Mesenteric fat pad (tissue), 1 donor: ENCODE measurements at places on chromosomes 1 and 21.

DNA sequence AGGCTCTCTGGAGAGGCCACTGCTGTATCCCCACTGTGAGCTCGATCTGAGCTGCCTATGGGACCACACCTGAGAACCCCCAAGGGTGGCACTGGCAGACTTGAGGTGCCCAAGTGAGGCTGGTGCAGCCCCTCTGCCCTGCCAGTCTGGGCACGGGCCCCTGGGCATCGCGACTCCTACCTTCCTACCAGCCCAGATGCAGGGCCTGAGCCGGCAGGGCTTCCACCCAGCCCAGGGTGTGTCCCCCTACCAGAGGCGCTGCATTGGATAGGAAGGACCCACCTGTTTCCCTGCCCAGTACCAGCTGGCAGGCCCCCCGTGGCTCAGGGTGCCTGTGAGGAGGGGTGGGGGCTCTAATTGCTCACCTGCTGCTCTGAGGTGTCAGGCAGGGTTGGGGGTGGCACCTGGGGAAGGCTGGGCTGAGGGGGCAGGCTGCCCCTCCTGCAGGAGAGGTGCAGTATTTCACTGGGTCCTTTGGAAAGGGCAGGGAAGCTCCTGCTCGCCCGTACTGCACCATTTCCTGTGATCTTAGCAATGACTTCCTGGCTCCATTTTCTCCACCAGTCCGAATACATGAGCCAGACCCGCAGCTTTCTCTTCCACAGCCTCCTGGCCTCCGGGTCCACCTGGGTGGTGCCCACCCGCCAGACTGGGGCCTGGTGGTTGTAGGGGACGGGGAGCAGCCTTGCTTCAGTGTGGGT, 11.8 kb downstream of the TP73 start:
- DNase-seq, result no peak

- DNase-seq, result no peak
Measured at GRCh38 chr21:41067709-41068108, 100.3 kb upstream of the BACE2 start.

DNA sequence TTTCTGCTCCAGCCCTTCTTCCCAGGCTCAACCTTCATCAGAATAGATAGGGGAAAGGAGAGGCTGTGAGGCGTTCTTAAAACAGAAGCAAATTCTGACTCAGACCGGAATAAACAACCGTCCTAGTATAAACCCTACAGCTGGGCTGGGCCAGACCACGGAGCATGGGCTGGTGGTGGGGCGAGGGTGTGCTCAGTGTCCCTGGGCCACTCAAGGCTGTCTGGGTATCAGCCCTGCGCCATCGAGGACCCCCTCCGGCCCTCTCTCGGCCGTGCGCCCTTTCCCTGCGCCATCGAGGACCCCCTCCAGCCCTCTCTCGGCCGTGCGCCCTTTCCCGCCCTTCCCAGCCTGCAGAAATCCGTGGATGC, 36.0 kb downstream of the CAPN2 start:
- no peak for DNase-seq

DNA sequence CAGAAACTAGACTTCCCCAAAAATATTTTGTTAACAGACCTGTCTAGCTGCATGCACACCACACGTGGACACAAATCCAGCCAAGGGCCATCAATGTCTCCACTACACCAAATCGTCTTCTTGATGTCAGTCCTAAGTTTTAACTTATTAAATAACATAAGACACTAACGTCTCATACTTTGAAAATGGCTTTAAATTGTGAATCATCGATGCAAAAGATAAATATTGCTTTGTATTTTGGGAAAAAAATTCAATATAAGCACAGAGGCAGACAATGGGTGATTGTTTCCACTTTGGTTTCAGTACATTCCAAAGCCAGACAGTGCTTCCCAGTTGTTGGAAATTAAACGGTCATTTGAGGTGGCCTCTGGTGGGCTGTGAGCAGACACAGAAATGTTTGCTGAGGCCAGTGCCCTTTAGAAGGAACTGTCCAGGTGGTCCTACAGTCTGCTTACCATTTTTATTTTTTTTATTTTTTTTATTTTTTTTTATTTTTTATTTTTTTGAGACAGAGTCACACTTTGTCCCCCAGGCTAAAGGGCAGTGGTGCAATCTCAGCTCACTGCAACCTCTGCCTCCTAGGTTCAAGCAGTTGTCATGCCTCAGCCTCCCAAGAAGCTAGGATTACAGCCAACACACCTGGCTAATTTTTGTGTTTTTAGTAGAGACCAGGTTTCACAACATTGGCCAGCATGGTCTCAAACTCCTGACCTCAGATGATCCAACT, 1.8 kb upstream of the KIAA2013 start:
- no peak for DNase-seq

DNA sequence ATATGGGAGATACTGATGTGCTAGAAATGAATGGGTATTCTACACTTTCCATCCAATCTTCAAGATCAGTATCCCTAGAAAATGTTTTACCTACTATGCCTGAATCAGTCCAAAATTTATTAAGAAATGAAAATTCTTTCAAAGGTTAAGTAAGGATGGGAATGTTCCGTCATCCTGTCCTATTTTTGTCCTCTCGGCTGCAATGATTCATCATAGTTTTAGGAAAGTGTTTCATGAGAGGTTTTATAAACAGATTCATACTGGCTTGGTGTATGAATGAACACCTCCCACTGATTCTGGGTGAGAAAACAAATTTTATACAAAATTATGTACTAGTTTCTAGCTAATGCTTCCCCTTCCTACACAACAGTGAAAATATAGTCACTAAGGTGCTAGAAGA, 504.6 kb upstream of the NR5A2 start:
- DNase-seq, result no peak

GRCh38 chr1:173409613-173410012, 67.5 kb upstream of the PRDX6 start:
- no peak for DNase-seq

GRCh38 chr1:196684476-196684875, 32.6 kb downstream of the CFH start:
- no peak for DNase-seq

DNA sequence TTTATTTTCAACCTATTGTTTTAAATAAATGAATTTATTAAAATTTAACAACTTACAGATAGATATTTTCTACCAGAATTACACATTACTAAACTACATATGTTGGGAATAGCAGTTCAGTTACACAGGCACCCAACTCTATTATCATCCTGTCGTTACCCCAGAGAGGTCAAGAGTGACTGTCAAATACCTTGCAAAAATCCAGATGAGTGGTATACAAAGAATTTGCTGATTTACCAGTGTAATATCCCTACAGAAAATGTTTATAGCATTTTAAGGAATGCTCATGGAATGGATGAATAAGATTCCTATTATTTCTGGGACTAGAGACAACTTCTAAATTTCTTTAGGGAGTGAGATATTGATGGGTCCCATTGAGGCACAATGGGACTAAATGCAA, 300.7 kb upstream of the RGS18 start:
- DNase-seq, result no peak

GRCh38 chr1:228207381-228207810, 448 bp upstream of the OBSCN start:
- DNase-seq, result peak; percentile 87

DNA sequence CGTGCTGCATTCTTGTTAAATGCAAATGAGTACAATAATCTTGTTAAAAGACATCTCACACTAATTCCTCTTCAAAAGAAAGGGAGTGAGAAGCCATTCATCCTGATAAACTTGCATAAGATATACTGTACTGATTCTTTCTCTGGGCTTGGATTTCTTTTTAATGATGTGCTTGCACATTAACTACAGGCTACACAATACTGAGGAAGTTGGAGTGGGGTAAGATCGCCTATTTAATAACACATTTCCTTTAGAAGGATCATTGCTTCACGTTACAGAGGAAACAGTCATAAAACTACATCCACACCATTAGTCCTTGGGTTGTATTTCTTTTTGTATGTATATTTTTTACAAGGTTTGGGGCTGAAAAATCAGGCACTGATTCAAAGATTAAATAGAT, 36.6 kb downstream of the NRIP1 start:
- DNase-seq, result no peak

DNA sequence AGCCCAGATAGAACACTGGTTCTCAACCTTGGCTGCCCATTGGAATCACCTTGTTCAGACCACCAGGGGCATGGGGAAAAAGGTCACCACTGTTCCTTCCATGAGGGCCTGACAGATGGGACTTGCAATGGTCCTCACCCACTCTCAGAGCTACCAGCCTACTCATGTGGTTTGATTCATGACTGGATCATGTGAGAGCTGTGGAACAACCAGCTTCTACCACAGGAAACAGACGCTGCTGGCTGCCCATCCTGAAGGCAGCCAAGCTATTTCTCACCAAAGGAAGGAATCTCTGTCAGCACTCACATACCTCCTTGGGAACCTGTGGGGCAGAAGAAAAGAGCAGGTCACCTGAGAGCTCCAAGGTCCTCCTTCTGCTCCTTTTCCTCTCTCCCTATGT, 53.6 kb downstream of the CAPN8 start:
- no peak for DNase-seq

GRCh38 chr1:87243573-87243972, 85.1 kb upstream of the LMO4 start:
- no peak for DNase-seq

- DNase-seq, result no peak
Measured at GRCh38 chr1:76868154-76868882, 1.0 kb downstream of the ST6GALNAC5 start.

GRCh38 chr1:7298749-7299151, 472.3 kb upstream of the VAMP3 start:
- no peak for DNase-seq

DNA sequence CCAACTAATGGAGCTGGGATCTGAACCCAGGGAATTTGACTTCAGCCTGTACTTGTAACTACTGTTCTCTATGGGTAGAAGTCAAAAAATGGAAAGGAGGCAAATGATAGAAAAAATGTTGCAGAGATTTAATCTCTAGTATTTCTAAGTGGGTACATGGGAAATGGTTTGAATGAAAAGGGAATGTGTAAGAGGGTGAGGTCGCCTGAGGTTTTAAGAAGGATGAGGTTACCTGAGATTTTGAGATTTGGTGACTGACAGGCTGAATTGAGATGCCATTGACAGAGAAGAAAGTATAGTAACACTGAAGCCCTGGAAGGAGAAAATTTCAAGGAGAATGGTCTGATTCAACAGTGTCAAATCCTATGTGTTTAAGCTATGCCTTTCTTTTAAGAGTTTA, 5.5 kb downstream of the CAMSAP2 start:
- DNase-seq, result no peak

DNA sequence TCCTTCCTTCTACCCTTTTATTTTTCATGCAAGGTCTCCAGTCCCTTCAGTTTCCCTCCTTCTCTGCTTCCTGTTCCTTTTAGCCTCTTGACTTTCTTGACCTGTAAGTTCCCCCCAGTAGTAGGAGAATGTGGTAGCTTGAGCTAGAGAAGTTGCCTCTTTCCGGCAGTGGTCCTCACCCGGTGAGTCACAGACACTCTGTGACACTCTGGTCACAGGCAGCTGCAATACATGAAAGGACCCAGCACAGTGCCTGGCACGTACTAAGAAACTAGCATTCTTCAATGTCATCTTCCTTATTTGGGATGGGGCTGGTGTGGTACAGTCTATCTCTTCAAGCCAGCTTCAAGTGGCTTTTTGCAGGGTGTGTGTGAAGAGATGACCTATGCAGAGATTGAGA, 16.0 kb downstream of the PFKFB2 start:
- no peak for DNase-seq

DNA sequence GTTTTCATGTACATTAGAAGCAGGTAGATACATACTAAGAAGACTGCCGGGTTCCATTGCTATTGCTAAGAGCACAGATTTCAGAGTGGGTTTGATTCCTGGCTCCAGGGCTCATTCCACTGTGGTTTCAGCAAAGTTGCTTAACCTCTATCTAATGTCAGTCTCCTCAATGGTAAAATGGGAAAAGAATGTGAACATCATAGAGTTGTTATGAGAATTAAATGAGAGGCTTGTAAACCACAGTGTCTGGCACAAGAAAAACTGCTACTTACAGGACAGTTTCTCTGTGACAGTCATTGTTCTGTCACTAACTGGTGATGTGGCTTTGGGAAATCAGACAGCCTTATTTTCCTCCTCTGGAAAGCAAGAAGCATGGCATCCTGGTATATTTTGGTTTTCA, 10.7 kb upstream of the PLXNA2 start:
- no peak for DNase-seq

GRCh38 chr1:7256526-7256925, 471.3 kb downstream of the CAMTA1 start:
- DNase-seq, result no peak

GRCh38 chr1:230679825-230680224, 34.1 kb downstream of the AGT start:
- DNase-seq, result no peak

- DNase-seq, result no peak
Measured at GRCh38 chr21:26423511-26423910, 149.6 kb downstream of the CYYR1 start.

- no peak for DNase-seq
Measured at GRCh38 chr1:24964811-24965570, 34.9 kb upstream of the RUNX3 start.

DNA sequence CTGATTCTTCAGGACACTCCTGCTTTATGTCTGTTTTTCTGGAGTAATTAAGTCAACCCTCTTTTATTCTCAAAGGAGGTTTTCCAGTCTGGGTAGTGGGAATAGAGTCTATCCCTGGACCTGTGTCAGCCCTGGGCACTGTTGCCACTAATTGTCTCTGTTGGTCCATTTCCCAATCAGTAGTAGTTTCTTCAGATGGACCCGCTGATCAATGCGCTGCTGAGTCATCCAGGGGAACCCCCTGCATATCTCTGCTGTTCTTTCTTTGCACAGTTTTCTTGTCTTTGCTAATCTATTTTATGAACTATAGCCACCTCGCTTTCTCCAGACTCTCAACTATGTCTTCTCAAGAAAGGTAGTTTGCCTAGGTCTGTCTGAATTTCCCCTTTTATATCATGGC, 82.5 kb downstream of the TNNI3K start:
- no peak for DNase-seq

DNA sequence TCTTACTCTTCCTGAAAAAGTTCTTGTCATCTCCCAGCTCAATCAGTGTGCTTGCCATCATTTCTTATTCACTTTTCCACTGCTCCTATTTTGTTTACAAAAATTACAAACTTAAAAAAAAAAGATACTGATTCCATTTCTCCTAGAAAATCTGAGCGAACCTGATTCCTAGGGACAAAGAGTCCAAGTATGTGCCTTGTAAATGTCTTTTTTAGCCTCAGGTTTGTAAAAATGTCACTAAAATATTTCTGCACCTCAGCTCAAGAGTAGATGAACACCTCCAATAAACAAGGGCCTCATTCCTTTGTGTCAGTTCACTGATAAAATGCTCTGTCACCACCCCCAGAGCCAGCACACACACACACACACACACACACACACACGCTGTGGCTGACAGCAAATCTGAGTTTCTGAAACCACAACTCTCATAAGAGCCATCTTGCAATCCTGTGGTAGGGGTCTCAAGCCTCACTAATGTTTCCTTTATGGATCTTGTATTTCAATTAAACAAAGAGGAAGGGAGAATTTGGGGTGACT, 299.2 kb downstream of the PBX1 start:
- no peak for DNase-seq

GRCh38 chr1:27496604-27497155, 6.7 kb upstream of the WASF2 start:
- peak; percentile 84 for DNase-seq
